GM12878 (cell line): ENCODE measurements at places on chromosomes 12 and 14.

DNA sequence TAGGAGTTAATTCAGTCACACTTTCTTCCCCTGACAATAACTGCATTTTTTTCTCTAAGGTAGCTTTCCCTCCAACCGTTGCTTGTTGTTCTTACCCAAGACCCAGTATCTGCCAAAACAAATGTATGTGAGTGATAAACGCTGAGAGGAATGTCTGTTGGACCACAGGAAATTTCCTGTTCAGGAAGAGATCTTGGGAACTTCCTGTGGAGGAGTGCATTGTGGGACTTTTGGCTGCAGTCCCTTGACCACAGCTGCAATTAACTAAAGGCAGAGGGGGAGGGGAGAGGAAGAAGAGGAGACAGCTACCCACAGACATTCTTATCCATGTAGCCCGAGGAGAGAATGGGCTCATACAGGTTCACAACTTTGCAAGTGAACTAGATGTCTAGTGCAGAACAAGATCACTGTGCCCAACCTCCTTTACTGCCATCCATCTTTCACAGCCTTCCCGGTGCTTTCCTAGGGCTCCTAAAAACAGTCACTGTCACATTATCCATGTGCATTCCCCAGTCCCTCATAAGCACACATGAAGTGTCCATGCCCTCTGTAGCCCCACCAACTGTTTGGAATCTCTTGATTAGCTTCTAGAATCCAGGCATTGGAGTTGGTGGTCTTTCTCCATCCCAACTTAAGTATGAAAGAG is 149.5 kb downstream of the ETV6 start:
- H3K27ac ChIP-seq = peak overlapping the region; percentile 1; the same call in 1 of the 2 replicates
- DNase-seq = no peak
- H3K4me3 ChIP-seq = no peak overlapping the region

DNA sequence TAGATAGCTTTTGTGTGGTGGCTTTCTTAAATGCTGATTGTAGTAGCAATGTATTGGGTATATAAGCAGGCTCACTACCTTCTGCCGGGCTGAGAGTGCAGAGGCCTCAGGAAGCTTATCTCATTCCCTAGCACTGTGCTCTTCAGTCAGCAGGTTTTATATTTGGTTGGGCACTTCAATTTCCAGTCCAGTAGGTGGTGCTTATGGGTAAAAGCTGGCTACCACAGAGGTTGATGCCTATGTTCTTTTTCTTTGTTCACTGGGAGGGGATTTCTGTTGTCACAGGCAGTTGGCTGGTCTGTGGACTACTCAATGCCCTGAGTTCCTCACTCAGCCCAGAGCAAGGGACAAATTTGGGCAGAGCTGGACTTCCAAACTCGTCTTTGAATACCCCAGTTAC is 43.0 kb upstream of the GLIPR1 start:
- no peaks in the 10 kb centered on the region for H3K27me3 ChIP-seq
- H3K4me3 ChIP-seq = no peak overlapping the region
- no peak overlapping the region for H3K27ac ChIP-seq
- no peaks in the 10 kb centered on the region for H3K4me1 ChIP-seq

DNA sequence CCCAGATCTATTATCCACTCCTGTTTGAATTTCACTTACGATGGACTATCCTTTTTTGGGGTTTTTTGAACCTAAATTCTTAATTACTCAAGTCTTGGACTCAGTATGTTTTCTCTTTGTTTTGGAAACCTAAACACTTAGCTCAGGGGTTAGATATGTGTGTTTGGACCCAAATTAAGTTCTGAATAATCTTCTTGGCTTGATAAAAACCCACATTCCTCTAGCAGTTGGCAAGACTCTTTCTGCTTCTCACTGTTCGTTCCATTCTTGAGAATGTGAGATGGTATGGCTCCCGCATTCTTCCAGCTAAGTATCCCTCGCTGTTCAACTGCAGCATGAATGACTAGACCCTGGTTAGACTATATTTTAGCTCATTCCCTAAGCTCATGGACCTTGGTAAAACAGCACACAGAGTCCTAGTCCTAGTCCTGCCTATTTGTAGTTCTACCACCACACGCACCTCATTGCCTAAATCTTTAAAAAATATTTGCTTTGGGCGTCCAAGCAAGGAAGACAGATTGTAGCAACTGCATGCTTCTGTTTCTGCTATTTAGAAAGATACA is 860.0 kb downstream of the RPS29 start:
- no peaks in the 10 kb centered on the region for H3K36me3 ChIP-seq
- no peak overlapping the region for H3K4me3 ChIP-seq
- no peaks in the 10 kb centered on the region for H3K27me3 ChIP-seq
- DNase-seq = no peak

DNA sequence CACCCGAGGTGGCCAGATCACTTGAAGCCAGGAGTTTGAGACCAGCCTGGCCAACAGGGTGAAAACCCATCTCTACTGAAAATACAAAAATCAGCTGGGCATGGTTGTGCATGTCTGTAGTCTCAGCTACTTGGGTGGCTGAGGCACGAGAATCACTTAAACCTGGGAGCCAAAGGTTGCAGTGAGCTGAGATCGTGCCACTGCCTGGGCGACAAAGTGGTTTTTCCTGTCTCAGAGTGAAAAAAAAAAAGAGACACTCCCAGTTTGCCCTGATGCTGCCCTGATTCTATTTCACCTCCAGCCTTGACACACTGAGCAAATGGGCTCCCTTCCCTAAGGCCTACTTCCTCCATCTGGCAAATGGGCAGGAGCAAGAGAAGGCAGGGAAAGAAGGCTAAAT is 28.5 kb upstream of the PLEK2 start:
- no peaks in the 10 kb centered on the region for H3K4me1 ChIP-seq
- H3K27me3 ChIP-seq = no peaks in the 10 kb centered on the region; the same call in none of the 2 replicates
- DNase-seq = no peak
- H3K36me3 ChIP-seq = no peaks in the 10 kb centered on the region
- no peak overlapping the region for H3K27ac ChIP-seq
- no peak overlapping the region for H3K4me3 ChIP-seq

DNA sequence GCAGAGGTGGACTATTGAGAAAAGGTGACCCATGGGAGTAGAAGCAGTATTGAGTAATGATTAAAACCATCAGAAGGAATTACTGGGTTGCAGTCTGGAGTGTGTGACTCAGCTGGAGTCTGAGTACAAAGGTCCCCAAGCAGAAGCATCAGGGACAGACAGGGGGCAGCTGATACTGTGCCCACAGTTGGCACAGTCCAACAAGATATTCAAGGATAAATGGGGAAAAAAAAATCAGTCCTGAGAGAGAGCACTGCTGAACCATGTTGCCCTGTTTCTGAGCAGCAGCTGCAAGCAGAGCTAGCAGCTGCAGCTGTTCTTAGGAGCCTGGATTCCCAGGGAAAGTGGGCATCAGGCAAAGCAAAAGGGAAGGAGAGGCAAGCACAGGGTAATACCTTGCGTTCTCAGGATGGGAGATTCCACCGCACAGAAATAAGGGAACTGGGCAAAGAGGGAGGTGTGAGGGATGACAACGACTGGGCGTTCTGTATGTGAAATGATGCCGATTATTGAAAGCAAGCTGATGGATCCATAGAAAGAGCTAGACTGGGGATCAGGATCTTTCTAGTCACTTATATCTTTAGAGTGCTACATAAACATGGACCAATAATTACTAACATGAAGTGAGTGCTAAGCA is 17.7 kb downstream of the NEUROD4 start:
- H3K4me3 ChIP-seq = no peak overlapping the region
- no peak overlapping the region for H3K27ac ChIP-seq
- no peaks in the 10 kb centered on the region for H3K4me1 ChIP-seq
- no peaks in the 10 kb centered on the region for H3K36me3 ChIP-seq
- no peak for DNase-seq

- H3K27me3 ChIP-seq = no peaks in the 10 kb centered on the region
- DNase-seq = peak; percentile 88
- H3K36me3 ChIP-seq = peaks cover 5% of the 10 kb centered on the region
- no peak overlapping the region; the same call in 1 of the 2 replicates for H3K4me3 ChIP-seq
- peaks cover 56% of the 10 kb centered on the region for H3K4me1 ChIP-seq
- peak overlapping the region; percentile 59 for H3K27ac ChIP-seq
These were observed 64.6 kb downstream of the SUSD6 start for GRCh38 chr14:69675877-69676416.

GRCh38 chr12:46675736-46676135 is 150.1 kb downstream of the SLC38A4 start:
- H3K36me3 ChIP-seq = no peaks in the 10 kb centered on the region
- H3K4me3 ChIP-seq = no peak overlapping the region
- DNase-seq = no peak
- H3K27ac ChIP-seq = no peak overlapping the region
- H3K27me3 ChIP-seq = no peaks in the 10 kb centered on the region

DNA sequence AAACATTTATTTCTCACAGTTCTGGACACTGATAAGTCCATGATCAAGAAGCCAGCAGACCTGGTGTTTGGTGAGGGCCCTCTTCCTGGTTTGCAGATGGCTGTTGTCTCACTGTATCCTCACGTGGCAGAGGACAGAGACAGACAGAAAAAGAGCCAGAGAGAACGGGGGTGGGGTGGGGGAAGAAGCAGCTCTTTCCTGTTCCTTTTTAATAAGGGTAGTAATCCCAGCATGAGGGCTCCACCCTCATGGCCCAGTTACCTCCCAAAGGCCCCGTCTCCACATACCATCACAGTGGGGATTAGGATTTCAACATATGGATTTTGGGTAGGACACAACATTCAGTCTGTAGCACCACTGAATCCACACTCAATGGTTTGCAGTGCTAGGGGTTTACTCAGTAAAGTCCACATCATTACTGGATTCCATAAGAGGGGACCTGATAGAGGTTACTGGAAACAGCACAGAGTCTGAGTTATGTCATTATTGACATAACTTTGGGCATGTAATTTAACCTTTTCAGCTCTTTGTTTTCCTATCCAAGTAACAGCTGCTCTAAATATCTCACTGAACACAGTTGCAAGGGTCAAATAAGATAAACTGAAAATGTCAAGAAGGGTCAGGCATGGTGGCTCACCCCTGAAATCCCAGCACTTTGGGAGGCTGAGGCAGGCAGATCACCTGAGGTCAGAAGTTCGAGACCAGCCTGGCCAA is 53.2 kb downstream of the RPAP3 start:
- no peaks in the 10 kb centered on the region for H3K27me3 ChIP-seq
- 0 out of 2 replicates have a peak, but pooled peaks cover 4% of the 10 kb centered on the region for H3K36me3 ChIP-seq

DNA sequence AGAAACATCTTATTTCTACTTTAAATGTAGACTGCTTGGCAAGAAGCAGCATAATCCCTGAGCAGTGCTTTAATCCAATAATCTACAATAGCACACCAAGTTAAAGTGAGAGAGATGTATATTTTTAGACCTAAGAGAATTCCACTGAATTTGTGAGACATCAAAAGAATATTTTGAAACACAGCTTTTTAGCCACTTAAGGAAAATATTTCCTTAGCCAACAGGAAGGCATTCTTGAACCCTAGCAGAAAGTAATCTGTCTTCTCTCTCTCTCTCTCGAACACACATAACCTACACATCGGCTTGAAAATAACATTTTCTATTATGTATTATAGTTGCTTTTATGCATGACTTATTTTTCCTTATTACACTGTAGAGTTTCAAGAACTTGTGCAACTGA is 34.0 kb downstream of the KITLG start:
- H3K4me1 ChIP-seq = no peaks in the 10 kb centered on the region
- no peak overlapping the region for H3K27ac ChIP-seq
- H3K27me3 ChIP-seq = no peaks in the 10 kb centered on the region
- H3K4me3 ChIP-seq = no peak overlapping the region
- H3K36me3 ChIP-seq = no peaks in the 10 kb centered on the region

DNA sequence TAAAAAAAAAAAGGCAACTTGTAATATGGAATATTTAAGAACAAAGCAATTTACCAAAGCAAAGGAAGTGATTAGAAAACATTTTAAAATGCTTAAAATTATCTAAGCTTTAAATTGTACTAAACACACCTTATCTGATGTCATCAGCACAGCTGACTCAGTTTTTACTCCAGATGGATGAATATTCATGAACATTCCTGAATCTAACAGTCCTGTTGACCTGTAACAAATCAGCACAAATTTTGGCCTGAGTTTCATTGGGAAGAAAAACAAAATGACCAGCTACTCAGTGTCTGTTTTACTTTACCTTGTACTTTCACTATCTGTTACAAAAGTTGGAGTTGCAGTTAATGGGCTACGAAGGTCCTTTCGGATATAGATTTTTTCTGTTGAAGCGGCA is 16.0 kb downstream of the NR2C1 start:
- no peak overlapping the region for H3K27ac ChIP-seq
- H3K36me3 ChIP-seq = peaks cover 3% of the 10 kb centered on the region
- H3K4me1 ChIP-seq = no peaks in the 10 kb centered on the region
- DNase-seq = no peak
- H3K27me3 ChIP-seq = no peaks in the 10 kb centered on the region
- H3K4me3 ChIP-seq = no peak overlapping the region

DNA sequence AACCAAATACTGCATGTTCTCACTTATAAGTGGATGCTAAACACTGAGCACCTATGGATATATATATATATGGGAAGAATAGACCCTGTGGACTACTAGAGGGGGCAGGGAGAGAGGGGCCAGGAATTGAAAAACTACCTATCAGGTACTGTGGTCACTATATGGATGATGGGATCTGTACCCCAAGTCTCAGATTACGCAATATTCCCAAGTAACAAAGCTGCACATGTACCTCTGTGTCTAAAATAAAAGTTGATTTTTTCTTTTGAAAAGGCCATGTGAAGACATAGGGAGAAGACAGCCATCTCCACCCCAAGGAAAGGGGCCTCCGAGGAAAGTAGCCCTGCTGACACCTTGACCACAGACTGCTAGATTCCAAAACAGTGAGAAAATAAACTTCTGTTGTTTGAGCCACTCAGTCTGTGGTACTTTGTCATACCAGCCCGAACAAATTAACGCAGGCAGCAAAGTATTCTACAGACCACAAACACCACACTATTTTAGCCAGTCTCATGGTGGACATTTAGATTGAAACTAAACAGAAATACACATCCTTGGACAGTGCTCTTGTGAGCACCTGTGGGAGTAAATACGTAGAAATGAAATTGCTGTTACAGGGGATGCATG is 197.1 kb downstream of the EFCAB11 start:
- no peak overlapping the region for H3K27ac ChIP-seq
- DNase-seq = no peak
- no peaks in the 10 kb centered on the region for H3K36me3 ChIP-seq
- no peaks in the 10 kb centered on the region for H3K4me1 ChIP-seq
- H3K27me3 ChIP-seq = no peaks in the 10 kb centered on the region
- H3K4me3 ChIP-seq = no peak overlapping the region

- H3K27ac ChIP-seq = no peak overlapping the region
- H3K27me3 ChIP-seq = no peaks in the 10 kb centered on the region
- DNase-seq = no peak
- peaks cover 26% of the 10 kb centered on the region for H3K4me1 ChIP-seq
These were observed 10.8 kb upstream of the PSMA6 start for GRCh38 chr14:35281341-35281740.

- no peaks in the 10 kb centered on the region for H3K4me1 ChIP-seq
- H3K36me3 ChIP-seq = no peaks in the 10 kb centered on the region
- H3K27ac ChIP-seq = no peak overlapping the region
- H3K4me3 ChIP-seq = no peak overlapping the region
These were observed 458.0 kb upstream of the ATP2B1 start for GRCh38 chr12:90166671-90167070.

DNA sequence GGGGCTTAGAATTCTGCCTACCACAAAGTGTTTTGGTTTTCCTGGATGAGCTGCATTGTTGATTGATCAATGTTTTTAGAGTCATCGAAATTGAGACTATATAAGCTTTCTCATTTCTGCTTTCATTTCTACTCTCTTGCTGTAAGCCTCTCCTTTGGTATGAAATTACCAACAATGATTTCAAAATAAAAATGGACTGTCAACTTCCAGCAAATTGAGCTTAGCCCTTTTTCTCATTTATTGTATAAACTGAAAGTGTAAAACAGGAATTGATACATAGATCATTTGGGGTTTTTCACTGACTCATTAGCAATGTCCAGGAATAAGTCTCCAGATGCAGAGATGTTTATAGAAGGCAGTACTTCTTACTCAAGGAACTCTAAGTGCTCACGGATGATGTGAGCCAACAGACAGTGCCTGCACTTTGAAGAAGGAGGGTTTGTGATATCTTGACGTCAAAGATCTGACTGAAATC is 20.0 kb upstream of the PCNX1 start:
- DNase-seq = peak; percentile 71
- peak overlapping the region; percentile 98 for H3K27ac ChIP-seq
- peak overlapping the region; percentile 56 for H3K4me3 ChIP-seq
- peaks cover 65% of the 10 kb centered on the region for H3K4me1 ChIP-seq
- H3K36me3 ChIP-seq = no peaks in the 10 kb centered on the region
